Upper lobe of left lung (tissue), 6 donors: ENCODE measurements at places on chromosomes 5 and 9. TPM values are rescaled to one million over a fixed set of nuclear protein-coding genes. Genes with fewer than 3 reads are reported as not detected.

The EEIG1 gene
- total RNA-seq: 60.7 TPM

DNA sequence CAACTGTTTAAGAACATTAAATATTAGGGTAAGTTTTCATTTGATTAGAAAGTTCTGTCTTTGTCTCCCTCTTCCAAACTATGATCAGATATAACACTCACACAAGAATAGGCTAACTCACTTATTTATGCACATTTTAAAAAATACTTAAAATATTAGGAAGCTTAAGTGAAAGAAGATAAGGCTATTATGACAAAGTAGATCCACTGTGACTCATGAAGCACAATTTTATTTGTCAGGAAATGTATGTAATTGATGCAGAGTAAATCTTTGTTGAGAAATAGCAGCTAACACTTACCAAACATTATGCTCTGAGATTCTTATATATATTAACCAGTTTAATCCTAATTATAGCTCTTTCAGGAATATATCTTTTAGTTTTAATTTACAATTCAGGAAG lies 560.6 kb downstream of the CSNK1G3 start:
- no peak for DNase-seq
- no peaks in the 10 kb centered on the region for H3K27me3 ChIP-seq
- no peak overlapping the region for H3K27ac ChIP-seq
- no peaks in the 10 kb centered on the region for H3K36me3 ChIP-seq
- no peaks in the 10 kb centered on the region for H3K4me1 ChIP-seq

DNA sequence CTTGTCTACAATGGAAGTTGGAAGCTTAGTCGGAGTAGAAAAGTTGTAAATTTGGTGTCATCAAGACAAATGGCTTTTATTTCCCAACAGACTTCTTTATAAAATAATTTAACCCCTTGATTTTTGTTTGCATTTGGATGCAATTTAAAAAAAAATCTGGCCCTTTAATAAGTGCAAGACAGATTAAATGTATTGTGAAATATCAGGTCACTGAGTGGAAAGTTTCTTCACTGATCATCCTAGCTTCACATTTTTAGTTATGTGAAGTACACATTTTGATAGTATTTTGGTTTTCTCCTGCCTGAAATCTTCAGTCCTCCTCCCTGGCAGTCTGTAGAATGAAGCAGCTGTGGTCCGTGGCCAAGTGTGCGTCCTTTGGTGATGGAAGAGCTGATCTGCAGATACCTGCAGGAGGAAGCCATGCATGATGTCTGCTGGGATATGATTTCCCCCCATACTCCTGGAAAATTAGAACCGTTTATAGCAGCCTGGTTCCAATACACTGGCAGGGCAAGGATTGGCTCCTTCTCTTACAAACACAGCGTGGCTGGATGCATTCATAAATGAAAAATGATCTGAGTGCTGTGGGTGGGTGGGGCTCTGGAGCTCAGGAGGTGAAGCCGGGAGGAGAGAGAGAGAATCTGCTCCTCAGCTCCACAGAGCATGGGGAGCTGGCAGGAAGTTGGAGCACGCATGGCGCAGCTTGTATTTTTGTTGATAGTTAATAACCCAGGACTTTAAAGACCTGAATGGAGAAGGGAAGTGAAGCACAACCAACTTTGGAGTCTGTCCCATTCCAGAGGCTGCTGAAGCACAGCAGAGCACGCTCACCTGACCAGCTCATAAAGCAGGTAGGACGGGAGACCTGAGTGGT lies 238.4 kb downstream of the GOLPH3 start:
- peak overlapping the region; percentile 44 for H3K27ac ChIP-seq
- no peaks in the 10 kb centered on the region for H3K36me3 ChIP-seq
- H3K4me1 ChIP-seq: peaks cover 25% of the 10 kb centered on the region
- DNase-seq: no peak

DNA sequence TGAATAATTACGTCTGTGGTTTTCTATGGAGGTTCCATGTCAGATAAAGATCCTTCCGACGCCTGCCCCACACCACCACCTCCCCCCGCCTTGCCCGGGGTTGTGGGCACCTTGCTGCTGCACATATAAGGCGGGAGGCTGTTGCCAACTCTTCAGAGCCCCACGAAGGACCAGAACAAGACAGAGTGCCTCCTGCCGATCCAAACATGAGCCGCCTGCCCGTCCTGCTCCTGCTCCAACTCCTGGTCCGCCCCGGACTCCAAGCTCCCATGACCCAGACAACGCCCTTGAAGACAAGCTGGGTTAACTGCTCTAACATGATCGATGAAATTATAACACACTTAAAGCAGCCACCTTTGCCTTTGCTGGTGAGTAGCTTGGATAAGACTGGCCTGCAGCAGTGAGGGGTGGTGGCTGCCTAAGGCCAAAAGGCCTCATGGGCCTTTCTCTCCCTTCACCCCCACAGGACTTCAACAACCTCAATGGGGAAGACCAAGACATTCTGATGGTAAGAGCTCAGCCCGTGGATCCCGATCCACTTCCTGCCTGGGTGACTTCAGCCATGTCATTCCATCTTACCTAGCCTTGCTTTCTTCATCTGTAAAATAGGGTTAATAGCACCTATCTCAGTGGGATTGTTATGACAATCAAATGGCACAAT lies at the start of gene IL3:
Gene IL3, plus strand, starts transcription at position 155 of the 661 bp plus-strand sequence. Its CDS starts 52 bp downstream, at position 207.
- no peaks in the 10 kb centered on the region for H3K4me1 ChIP-seq
- no peak within 1 kb of the TSS for H3K27ac ChIP-seq
- no peaks in the 10 kb centered on the region for H3K27me3 ChIP-seq
- H3K36me3 ChIP-seq: no peaks in the 10 kb centered on the region
- no peak for DNase-seq
- no peak within 1 kb of the TSS for H3K4me3 ChIP-seq

DNA sequence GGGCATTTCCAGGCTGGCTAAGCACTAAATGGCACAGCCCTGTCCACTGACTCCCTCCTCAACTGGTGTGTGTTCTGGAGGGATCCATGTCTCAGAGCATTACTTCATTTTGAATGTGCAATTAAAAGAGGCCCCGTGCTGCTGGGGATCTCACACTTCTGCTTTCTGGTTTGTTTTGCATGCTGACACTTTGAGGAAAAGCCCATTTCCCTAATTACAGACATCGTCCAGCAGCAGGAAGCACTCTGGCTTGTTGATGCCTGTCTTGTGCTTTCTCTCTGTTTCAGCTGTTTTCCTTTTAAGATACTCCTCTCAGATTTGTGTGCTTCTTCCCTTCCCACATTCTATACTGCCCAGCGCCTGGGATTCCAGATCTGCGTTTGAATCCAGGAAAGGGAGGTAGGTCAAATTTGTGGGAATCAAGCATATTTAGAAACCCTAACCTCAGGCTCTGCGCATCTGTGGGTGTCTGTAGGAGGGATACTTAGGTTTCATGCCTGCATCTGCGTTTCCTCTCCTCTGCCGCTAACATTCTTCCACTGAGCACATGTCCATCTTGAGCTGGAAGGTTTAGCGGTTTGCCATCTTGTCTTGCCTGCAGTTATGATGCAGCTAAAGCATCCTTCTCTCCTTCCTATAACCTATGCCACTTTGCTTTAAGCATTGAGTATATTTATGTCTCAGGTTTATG lies 25.7 kb downstream of the SYK start:
- H3K36me3 ChIP-seq: no peaks in the 10 kb centered on the region
- H3K4me3 ChIP-seq: no peak overlapping the region
- DNase-seq: no peak
- H3K4me1 ChIP-seq: no peaks in the 10 kb centered on the region

The SAPCD2 gene
- 1.0 TPM for total RNA-seq

The SHROOM1 gene
- 21.0 TPM for total RNA-seq

- no peak overlapping the region for H3K4me3 ChIP-seq
- no peaks in the 10 kb centered on the region for H3K27me3 ChIP-seq
- no peak overlapping the region for H3K27ac ChIP-seq
- no peak for DNase-seq
Measured at GRCh38 chr5:132243366-132243977, 14.0 kb upstream of the PDLIM4 start.

The TMEM174 gene
- total RNA-seq: not detected

DNA sequence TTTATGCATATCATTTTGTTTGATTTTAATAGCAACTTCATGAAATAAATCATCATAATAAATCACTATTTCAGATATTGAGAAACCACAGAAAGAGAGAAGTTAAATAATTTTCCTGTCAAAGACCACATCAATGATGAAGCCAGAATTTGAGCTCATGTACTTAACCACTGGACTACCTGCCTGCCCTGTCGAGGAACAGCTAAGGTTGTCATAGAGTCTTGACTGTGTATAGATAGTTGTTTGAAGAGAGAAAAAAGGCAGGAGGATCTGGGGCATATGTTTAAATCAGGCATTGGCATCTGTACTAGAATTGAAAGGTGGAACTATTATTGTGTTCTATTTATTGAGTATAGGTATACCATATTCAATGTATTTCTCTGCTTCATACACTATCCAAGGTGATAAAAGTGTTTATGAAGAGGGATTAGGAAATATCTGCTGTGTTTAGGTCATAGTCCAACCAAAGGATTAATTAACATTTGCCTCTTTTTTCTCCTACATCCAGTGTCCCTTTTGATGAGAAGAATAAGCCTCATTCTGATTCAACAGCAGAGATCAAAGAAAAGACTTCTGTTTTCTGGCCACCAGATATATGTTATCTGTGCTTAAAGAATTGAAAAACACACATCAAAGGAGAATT lies 37.3 kb upstream of the CDKN2B start:
- no peaks in the 10 kb centered on the region for H3K36me3 ChIP-seq
- H3K27me3 ChIP-seq: no peaks in the 10 kb centered on the region
- no peaks in the 10 kb centered on the region for H3K4me1 ChIP-seq
- H3K4me3 ChIP-seq: no peak overlapping the region

DNA sequence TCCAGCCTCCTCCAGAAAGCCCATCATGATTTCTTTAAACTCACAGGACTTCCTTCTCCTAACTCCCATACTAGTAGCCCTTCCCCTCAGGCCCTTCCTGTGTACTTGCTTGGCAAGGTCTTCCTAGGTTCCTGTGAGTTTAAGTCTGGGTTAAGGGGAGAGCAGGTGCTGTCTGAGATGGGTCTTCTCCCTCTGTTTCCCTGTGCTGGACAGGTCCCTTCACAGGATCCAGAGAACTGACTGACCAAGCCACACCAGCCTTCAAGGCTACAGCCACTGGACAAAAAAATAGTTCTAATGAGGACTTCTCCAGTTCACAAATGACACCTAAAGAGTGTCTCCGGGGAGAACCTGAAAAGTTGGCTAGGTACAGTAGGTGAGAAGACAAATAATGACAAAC lies 29.5 kb upstream of the MYORG start:
- no peaks in the 10 kb centered on the region for H3K27me3 ChIP-seq
- peaks cover 35% of the 10 kb centered on the region for H3K36me3 ChIP-seq
- no peaks in the 10 kb centered on the region for H3K4me1 ChIP-seq
- H3K4me3 ChIP-seq: no peak overlapping the region
- no peak overlapping the region for H3K27ac ChIP-seq

The BAAT gene
- not detected for total RNA-seq

The KIAA1958 gene
- total RNA-seq: 15.7 TPM

The PTGES gene
- total RNA-seq: 2.9 TPM

GRCh38 chr5:159768243-159768642 lies 148.0 kb upstream of the ADRA1B start:
- H3K27ac ChIP-seq: no peak overlapping the region
- no peak for DNase-seq
- H3K36me3 ChIP-seq: no peaks in the 10 kb centered on the region
- peaks cover 9% of the 10 kb centered on the region for H3K4me1 ChIP-seq
- H3K4me3 ChIP-seq: no peak overlapping the region
- H3K27me3 ChIP-seq: no peaks in the 10 kb centered on the region

The LRRC26 gene
- 1.9 TPM for total RNA-seq

DNA sequence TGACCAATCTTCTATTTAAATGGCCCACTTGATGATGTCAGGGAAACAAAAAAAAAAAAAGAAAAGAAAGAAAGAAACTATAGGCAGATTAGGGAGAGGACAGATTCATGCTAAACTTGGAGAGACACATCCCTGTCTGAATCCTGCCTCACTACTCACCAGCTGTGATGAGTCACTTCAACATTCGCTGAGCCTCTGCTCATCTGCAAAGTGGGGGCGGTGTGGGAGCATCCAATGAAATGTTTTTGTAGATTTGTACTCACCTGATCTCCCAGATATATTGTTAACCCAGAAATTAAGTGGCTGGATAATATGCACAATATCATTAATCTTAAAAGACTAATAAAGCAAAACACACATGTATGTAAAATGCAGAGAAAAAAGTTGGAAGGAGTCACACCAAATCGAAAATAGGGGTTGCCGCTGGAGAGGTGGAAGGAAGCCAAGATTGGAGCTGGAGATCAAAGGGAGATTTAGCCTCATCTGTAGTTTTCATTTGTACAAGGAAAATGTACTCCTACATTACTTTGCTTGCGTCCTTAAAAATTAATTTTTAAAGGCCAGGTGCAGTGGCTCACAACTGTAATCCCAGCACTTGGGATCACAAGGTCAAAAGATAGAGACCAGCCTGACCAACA lies 17.0 kb upstream of the ERGIC1 start:
- H3K27me3 ChIP-seq: no peaks in the 10 kb centered on the region
- no peaks in the 10 kb centered on the region for H3K36me3 ChIP-seq
- H3K4me3 ChIP-seq: no peak overlapping the region
- no peak for DNase-seq
- H3K27ac ChIP-seq: no peak overlapping the region

- no peak for DNase-seq
- H3K27me3 ChIP-seq: no peaks in the 10 kb centered on the region
- no peak overlapping the region for H3K4me3 ChIP-seq
- H3K4me1 ChIP-seq: peaks cover 38% of the 10 kb centered on the region
- no peaks in the 10 kb centered on the region for H3K36me3 ChIP-seq
Measured at GRCh38 chr5:127957701-127958239, 125.8 kb upstream of the SLC12A2 start.

GRCh38 chr5:157431544-157432200 lies 28.3 kb upstream of the NIPAL4 start:
- no peaks in the 10 kb centered on the region for H3K36me3 ChIP-seq
- DNase-seq: peak; percentile 24
- no peak overlapping the region for H3K27ac ChIP-seq
- no peaks in the 10 kb centered on the region for H3K4me1 ChIP-seq

- no peak overlapping the region for H3K27ac ChIP-seq
- no peaks in the 10 kb centered on the region for H3K4me1 ChIP-seq
- no peaks in the 10 kb centered on the region for H3K27me3 ChIP-seq
- no peaks in the 10 kb centered on the region for H3K36me3 ChIP-seq
- DNase-seq: peak; percentile 28
Measured at GRCh38 chr9:75265525-75265972, 177.2 kb downstream of the OSTF1 start.

The FBP2 gene
- 0.49 TPM for total RNA-seq

DNA sequence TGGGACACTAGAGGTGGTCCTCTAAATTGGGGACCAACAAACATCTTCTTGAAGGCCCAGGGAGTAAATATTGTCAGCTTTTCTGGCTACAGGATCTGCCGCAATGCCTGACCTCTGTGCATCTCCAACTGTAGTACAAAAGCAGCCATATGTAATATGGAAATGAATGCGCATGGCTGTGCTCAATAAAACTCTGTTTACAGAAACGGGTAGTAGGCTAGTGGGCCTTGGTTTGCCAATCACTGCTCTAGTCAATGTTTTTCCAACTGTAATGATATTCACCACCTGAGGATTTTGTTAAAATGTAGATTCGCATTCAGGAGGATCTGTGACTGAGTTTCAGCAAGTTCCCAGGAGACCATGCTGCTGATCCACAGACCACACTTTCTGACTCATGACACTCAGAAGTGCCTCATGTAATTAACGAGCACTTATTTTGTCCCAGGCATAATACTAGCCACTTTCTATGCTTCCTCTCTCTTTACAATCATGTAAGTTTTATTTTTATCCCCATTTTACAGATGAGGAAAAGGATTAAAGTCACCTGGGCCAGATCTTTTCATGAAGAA lies 96.9 kb downstream of the MED27 start:
- no peaks in the 10 kb centered on the region for H3K36me3 ChIP-seq
- no peak overlapping the region for H3K4me3 ChIP-seq
- DNase-seq: no peak
- no peaks in the 10 kb centered on the region for H3K4me1 ChIP-seq
- no peak overlapping the region for H3K27ac ChIP-seq
